ENCODE measurements at places on chromosomes 16 and 17. TPM values are rescaled to one million over a fixed set of nuclear protein-coding genes. Genes with fewer than 3 reads are reported as not detected.

The MPP2 gene
- total RNA-seq, result 1.9 TPM

The CALB2 gene
- total RNA-seq, result 5.9 TPM

The ALDH3A2 gene
- total RNA-seq, result 165 TPM

The KRTAP4-9 gene
- total RNA-seq, result not detected

The RAB26 gene
- 2.4 TPM for total RNA-seq

The GLP2R gene
- total RNA-seq, result 12.5 TPM

The SOX9 gene
- total RNA-seq, result 10.8 TPM

The P2RX1 gene
- total RNA-seq, result not detected

The CDH16 gene
- 0.36 TPM for total RNA-seq

The CRYM gene
- 1.9 TPM for total RNA-seq

The CMTM2 gene
- not detected for total RNA-seq

The SLFN14 gene
- total RNA-seq, result not detected

The KRTAP1-5 gene
- total RNA-seq, result not detected

The TBC1D3C gene
- total RNA-seq, result not detected

The LASP1 gene
- 237 TPM for total RNA-seq

The TNK1 gene
- 1.3 TPM for total RNA-seq

The GRAP gene
- 0.21 TPM for total RNA-seq

The ZNF174 gene
- total RNA-seq, result 12.9 TPM

The NEUROD2 gene
- total RNA-seq, result not detected

The TBX21 gene
- 0.09 TPM for total RNA-seq

The TRIM16 gene
- total RNA-seq, result 261 TPM

The EPX gene
- not detected for total RNA-seq

The KRTAP9-4 gene
- total RNA-seq, result not detected

The DPH1 gene
- 45.5 TPM for total RNA-seq

The PPL gene
- total RNA-seq, result 2.4 TPM

The ARL5C gene
- total RNA-seq, result not detected

The MYCBPAP gene
- total RNA-seq, result 0.53 TPM

The SMIM5 gene
- 0.31 TPM for total RNA-seq

The KRTAP16-1 gene
- not detected for total RNA-seq

The CA5A gene
- not detected for total RNA-seq

The IRX5 gene
- 1.9 TPM for total RNA-seq

The CHST4 gene
- total RNA-seq, result 0.10 TPM

The NOG gene
- 1.2 TPM for total RNA-seq

The PKMYT1 gene
- 58.3 TPM for total RNA-seq

Measured in A549 treated with CORT108297 at 1 μM for 4 hours (cell line).